ENCODE measurements at places on chromosomes 12 and 14.
A peak's percentile ranks its signal among the peaks of the same experiment; 100 is the strongest.

DNA sequence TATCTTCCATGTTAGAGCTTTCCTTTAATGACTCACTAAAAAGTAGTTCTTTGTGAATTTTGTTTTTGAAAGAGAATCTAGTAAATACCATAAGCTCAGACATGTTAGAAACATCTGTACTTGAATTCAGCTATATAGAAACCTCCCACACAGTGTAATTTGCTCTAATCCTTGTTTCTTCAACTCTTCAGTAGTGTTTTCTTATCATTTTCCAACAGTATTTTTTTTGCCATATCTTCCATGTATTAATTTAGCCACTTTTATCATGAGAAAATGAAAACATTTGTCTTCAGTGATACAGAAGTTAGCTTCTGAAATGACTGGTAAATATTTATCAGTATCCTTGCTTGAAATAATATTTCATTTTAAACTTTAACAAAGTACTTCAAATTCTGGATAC lies 73.6 kb downstream of the ARID2 start:
- peak; percentile 67 for DNase-seq

- DNase-seq, result no peak
These were observed 205.1 kb upstream of the FSCB start for GRCh38 chr14:44712024-44712815.

GRCh38 chr14:39666386-39666785 lies 234.2 kb upstream of the FBXO33 start:
- DNase-seq, result no peak

- DNase-seq, result no peak
These were observed 27.4 kb upstream of the SFSWAP start for GRCh38 chr12:131683266-131684014.

DNA sequence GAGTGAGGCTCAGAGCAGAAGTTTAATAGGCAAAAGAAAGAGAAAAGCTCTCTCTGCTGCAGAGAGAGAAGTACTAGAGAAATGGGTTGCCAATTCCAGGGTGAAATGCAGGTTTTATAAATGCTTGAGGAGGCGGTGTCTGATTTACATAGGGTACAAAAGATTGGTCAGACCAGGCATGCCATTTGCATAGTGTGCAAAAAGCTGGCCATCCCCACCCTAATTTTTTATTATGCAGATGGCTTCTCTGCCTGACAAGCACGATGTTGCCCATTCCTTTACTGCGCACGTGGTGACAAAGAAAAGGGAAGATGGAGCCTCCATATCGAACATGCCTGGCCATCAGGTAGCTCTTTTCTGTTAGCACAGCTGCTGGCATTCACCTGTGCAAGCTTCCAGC lies 209.3 kb upstream of the PPFIA2 start:
- no peak for DNase-seq

DNA sequence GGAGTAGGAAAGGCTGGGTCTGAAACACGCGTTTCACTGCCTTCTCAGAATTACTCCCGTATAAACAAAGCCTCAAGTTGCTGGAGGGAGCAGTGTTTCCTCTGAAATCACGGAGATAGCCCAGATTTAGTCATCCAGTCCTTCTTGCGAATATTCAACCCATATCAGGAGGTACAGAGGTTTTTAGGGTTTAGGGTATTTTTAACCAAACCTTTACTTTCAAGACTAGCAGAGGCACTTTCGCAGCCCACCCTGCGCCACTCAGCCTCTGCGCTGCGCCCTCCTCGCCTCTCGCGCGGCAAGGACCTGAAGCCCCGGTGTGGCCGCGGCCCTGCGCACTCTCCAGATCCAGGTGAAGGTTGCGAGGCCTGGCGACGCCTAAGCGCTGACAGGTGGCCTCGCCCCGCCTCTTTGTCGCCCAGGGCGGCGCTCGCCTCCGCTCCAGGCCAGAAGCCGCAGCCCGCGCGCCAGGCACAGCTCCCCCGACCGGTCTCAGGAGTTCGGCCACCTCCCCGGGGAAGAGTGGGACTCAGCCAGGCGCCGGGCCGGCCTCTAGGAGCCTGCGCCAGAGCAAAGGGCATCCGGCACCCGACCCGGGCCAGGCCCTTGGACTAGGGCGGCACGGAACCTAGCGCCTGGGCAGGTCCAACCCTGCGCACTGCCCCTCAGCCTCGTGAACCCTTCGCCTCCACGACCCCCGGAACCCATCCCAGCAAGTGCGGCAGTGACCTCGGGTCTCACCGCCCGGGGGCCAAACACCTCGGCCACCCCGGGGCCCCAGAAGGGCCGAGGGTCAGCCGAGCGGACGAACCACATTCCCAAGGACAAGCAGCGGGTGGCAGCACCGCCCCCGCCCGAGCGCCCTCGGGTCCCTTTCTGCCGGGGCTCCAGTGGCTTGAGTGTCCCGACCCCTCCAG lies 1.8 kb upstream of the SAMD4A start:
- DNase-seq, result peak; percentile 25

DNA sequence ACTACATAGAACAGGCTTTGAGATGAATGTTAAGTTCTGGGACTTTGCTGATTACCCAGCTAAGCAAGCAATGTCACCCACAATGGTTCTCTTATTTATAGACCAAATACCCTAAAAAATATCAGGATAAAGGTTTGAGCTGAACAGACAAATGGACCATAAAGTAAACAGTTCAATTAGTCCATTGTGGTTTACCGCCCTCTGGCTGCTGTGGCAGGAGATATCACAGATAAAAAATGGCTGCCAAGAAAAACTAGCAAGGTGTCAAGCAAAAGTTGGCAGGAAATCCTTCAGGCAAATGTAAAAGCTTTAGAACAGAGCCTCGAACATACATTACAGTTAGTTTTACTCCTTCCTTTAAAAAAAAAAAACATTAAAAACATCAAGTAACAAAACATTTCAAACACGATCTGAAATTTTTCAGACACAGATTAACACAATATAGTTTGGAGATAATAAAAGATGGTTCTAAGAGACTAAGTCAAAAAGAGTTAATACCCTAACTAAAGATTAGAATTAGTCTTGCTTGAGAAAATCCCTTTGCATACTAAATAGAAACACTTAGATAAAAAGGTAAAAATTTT lies 41.3 kb downstream of the MED13L start:
- DNase-seq, result peak; percentile 91

DNA sequence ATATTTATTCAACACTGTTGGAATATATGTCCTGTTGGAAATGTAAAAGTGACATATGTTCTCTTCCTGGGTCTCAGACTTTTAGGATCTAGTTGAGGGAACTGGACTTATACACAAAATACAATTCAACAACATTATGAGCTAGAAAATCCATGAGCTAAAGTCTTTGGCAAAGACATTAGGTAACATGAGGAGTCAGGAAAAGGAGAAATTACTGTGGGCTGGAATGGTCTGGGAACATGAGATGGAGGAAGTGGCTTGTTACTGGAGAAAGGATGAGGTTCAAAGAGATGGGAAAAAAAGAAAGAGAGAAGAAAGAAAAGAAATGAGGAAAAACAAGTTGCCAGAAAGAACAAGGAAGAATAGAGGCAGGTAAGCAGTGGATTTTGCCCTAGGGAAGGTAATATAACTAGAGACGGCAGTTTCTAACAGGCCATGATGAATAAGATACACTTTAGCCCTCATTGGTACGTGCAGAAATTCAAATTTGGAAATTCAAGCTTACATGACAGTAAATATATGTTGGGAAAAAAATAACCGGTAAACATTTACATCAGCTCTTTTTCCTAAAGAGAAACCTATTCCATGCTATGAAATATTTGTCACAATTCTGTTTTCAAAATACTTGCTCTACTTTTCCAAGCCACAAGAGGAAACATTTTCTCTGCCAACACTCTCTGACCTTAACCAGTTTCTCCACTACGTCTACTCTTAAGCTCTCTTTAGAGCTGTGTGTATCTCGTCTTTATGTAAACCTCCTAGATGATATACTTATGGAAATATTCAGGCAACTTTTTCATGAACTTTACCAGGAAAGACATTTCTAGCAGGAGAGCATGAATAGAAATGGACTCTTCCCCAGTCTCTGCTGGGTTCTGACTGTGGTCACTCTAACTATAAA lies 268.8 kb upstream of the BTG1 start:
- no peak for DNase-seq

DNA sequence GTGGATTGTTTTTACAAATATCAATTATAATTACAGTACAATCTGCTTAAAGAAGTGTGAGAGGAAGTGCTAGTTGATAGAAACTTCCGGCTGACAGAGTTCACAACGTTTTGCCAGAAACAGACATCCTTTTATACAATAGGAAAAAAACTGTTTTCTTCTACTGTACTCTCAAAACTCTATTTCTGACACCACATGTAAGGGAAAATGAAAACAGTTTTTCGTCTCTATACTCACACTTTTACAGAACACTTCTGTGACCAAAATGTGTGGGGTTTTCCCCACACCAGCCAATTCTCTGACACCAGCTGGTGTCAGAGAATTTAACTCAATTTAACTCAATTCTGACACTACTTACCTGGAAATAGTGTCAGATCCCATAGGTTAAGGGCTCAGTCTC lies 24.2 kb upstream of the HIF1A start:
- peak; percentile 37 for DNase-seq

DNA sequence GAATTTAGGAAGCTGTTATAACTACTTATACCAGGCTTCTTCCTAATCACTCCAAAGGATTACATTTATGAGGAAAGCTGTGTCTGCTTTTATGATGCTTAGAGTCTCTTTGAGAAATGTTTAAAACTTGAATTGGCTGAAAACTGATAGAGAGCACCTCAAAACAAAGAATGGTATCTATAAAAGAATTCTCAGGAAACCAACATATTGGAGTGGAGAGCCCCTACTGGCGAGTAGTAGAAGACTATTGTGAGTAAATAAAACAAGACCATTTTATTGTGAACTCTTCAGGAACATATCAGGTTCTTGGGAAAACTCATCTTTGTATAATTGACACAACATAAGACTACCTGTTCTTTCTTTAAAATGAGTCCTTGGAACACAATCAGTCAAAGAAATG lies 578.6 kb downstream of the RERGL start:
- no peak for DNase-seq

DNA sequence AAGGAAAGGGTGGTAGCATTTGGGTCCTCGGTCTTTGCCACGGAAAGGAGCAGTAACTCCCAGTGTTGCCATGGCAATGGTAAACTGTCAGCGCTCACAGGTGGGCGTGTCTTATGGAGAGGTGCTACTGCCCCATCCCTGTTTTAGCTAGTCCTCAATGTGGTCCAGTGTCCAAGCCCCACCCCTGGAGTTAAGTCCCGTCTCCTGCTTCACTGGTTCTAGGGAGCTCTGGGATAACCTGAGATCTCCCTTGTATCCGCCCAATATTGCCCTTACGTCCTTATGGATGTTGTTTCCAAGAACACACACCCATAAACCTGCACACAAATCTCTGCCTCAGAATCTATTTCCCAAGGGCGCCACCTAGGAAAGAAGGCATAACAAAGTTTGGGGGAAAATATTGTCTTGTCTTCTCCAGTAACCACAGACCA lies 64.2 kb downstream of the SPRING1 start:
- DNase-seq, result no peak

- no peak for DNase-seq
These were observed 110.6 kb upstream of the PRMT8 start for GRCh38 chr12:3380200-3381043.

DNA sequence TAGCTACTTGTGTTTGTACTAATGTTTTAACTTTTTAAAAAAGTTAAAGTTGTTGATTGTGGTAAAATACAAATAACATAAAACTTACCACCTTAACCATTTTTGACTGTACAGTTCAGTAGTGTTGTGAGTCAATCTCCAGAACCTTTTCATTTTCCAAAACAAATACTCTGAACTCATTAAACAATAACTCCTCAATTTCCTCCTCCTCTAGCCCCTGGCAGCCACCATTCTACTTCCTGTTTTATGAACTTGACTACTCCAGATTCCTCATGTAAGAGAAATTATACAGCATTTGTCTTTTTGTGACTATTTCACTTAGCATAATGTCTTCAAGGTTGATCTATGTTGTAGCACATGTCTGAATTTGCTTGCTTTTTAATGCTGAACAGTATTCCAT lies 299.1 kb upstream of the AMIGO2 start:
- no peak for DNase-seq

GRCh38 chr12:42936991-42937390 lies 347.4 kb upstream of the PRICKLE1 start:
- DNase-seq, result no peak

GRCh38 chr12:121717041-121717699 lies 4.6 kb downstream of the TMEM120B start:
- no peak for DNase-seq

- DNase-seq, result peak; percentile 19
These were observed 294.3 kb downstream of the APAF1 start for GRCh38 chr12:98939350-98939749.

GRCh38 chr14:64296561-64296960 lies 2.4 kb upstream of the ESR2 start:
- DNase-seq, result no peak

GRCh38 chr14:34227834-34228649 lies 234.0 kb downstream of the SPTSSA start:
- DNase-seq, result peak; percentile 79

- DNase-seq, result no peak
These were observed 22.6 kb downstream of the SLC25A47 start for GRCh38 chr14:100345711-100346110.

GRCh38 chr12:607541-608001 lies 55.7 kb downstream of the NINJ2 start:
- DNase-seq, result no peak

GRCh38 chr14:88026890-88027289 lies 22.0 kb downstream of the GPR65 start:
- no peak for DNase-seq

- peak; percentile 23 for DNase-seq
These were observed 254.0 kb upstream of the ATP2B1 start for GRCh38 chr12:89962648-89963047.

- DNase-seq, result no peak
These were observed 61.9 kb downstream of the CCDC92 start for GRCh38 chr12:123910761-123911193.

- no peak for DNase-seq
These were observed 727.3 kb downstream of the NRXN3 start for GRCh38 chr14:78897443-78897842.

- DNase-seq, result peak; percentile 32
These were observed 243.1 kb downstream of the BCAT1 start for GRCh38 chr12:24705741-24706358.

GRCh38 chr14:53567236-53567780 lies 389.3 kb downstream of the BMP4 start:
- no peak for DNase-seq

DNA sequence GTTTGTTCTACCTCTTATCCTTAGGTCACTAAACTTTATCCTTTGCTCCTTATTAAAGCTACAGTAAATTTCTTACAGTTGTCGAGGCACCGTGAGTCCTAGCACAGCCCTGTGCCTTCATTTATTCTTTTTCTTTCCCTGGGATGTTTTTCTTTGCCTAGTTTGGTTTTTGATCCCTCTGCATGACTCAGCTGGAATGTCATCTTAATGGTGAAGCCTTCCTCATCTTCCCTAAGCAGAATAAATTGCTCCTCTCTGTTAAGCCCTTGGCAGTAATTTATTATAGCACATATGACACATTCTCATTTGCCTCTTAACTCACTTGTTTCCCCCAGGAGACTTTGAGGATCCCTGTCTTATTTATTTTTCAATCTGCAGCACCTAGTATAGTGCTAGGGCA lies 16.6 kb downstream of the ACTR10 start:
- DNase-seq, result no peak

GRCh38 chr14:63992858-63993257 lies 140.1 kb downstream of the SYNE2 start:
- no peak for DNase-seq

- DNase-seq, result no peak
These were observed 358.9 kb downstream of the NPAS3 start for GRCh38 chr14:33297565-33297964.

GRCh38 chr12:62191491-62192179 lies 68.6 kb upstream of the USP15 start:
- DNase-seq, result peak; percentile 55

Measured in hematopoietic multipotent progenitor cell treated with erythropoietin and hydrocortisone succinate and interleukin-3 and kit ligand, for 6 days (in vitro differentiated cells).